ENCODE measurements at places on chromosomes 12 and 14. TPM values are rescaled to one million over a fixed set of nuclear protein-coding genes. Genes with fewer than 3 reads are reported as not detected.

NRXN3 gene
- under 0.01 TPM for total RNA-seq

TPPP2 gene
- not detected for total RNA-seq

FAIM2 gene
- total RNA-seq, result under 0.01 TPM

TARBP2 gene
- total RNA-seq, result 57.5 TPM

REC8 gene
- total RNA-seq, result 2.6 TPM

ADAM21 gene
- total RNA-seq, result 0.30 TPM

SPSB2 gene
- total RNA-seq, result 4.1 TPM

A2ML1 gene
- total RNA-seq, result not detected

AVPR1A gene
- total RNA-seq, result not detected

BBOF1 gene
- total RNA-seq, result 2.4 TPM

MYRFL gene
- not detected for total RNA-seq

DERA gene
- 68.8 TPM for total RNA-seq

TBK1 gene
- 44.7 TPM for total RNA-seq

C12orf50 gene
- not detected for total RNA-seq

FAM90A1 gene
- total RNA-seq, result 0.15 TPM

HOXC4 gene
- not detected for total RNA-seq

GALNT4 gene
- 19.5 TPM for total RNA-seq

SPTB gene
- total RNA-seq, result not detected

NAV3 gene
- total RNA-seq, result 24.2 TPM
